PC-3 (cell line): ENCODE measurements at places on chromosomes 4 and X.

DNA sequence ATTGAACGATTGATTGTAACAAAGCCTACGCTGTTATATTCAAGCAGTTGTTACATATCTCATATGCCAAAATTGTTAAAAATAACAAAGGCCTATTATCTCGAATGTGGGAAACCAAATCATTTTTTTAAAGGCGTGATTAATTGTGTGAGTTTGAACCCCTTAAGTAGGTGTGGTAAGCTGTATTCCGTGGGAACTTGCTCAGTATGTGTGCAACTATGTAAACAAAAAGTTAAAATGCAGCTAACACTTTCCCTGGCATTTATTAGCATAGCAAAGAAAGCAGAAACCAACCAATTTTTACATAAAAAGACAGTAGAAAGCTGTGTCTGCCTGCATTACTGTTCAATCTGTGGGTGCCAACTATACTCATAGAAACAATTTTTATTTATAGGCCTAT, 166.0 kb upstream of the HAND2 start:
- DNase-seq, result no peak

DNA sequence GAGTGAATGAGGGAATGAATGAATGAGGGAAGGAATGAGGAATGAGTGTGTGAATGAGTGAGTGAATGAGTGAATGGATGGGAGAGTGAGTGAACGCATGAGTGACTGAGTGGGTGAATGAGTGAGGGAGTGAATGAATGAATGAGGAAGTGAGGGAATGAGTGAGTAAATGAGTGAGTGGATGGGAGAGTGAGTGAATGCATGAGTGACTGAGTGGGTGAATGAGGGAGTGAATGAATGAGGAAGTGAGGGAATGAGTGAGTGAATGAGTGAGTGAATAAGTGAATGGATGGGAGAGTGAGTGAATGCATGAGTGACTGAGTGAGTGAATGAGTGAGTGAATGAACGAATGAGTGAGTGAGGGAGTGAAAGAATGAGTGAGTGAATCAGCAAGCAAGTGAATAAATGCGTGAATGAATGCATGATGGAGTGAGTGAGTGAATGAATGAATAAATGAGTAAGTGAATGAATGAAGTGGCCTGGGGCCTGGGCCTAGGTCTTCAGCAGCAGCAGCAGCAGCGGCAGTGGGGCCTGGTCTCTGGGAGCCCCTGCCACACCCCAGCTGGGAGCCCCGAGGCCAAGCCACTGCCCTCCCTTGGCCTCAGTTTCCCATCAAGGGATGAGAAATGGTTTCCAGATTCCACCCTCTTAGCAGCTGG, 16.2 kb upstream of the PSAPL1 start:
- no peak for DNase-seq

- no peak for DNase-seq
These were observed 50.2 kb downstream of the MGST2 start for GRCh38 chr4:139715746-139716391.

DNA sequence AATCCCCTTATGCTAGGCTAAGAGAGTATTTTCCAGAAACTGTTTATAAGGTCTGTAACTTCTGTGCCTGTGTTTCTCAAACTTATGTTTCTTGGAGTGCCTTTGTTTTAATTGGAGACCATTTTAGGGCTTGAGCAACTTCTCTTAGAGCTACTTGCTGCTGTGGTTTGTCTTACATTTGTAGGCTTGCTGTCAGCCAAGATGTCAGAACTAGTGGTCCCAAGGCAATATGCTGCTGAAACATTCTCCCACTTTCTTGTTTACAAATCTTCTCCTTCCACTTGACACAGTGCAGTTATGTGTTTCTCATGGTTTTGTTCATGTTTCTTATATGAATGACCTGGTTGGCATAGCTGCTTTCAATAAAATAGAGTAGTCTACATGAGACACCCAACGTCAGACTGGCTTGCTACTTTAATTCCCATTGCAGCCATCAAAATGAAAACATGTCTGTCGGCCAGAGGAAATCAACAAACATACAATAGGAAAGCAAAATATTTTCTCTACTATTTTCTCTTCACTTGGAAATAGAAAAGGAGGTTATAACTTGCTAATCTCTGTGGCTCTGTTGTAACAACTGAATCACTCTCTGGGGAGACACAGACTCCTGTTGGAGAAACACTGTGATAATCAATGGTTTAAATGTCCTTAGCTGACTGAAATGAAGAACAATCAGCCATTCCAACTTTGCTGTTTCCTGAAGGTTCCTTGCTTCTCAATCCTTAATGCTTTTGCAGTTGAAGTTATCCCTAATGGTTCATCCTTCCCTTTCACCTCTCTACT, 426.4 kb downstream of the PDGFC start:
- DNase-seq, result no peak
